C1 segment of cervical spinal cord (tissue), 14 donors: ENCODE measurements at places on chromosomes 2 and 18.
A peak's percentile ranks its signal among the peaks of the same experiment; 100 is the strongest.

- no peak for DNase-seq
These were observed 240.4 kb downstream of the IKZF2 start for GRCh38 chr2:212911011-212911410.

DNA sequence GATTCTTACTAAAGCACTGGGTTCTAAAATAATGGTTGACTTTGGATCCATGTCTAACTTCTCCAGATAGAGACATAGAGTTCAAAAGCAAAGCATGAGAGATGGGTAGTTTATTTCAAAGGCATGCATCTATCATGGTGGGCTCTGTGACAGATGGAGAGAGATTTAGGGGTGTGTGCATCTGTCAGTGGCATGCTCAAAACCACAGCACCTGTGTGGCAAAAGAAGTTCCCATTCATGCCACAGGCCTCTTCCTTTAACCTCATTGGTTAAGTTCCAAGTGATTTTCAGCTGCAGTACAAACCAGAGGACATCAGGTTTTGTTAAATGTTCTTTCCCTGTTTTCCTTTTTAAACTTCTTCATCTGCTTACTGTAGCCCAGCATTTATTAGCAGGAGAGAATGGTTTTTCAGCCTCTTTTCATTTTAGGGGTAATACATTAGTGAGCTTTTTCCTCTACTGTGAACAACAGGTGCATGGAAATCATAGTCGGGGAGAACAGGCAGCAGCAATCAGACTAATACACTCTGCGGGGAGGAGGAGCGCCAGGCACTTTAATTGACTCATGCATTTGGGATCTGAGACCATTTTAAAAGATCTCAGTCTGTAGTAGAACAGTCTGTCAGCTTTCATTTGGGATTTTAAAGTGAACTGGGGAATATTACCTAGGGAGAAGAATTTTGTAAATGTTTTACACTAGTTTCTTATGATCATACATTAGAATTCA is 52.4 kb upstream of the UPP2 start:
- DNase-seq, result no peak

GRCh38 chr2:67716895-67717396 is 319.8 kb downstream of the ETAA1 start:
- no peak for DNase-seq

- DNase-seq, result peak; percentile 53
These were observed 901 bp downstream of the WDFY1 start for GRCh38 chr2:223944166-223944702.

DNA sequence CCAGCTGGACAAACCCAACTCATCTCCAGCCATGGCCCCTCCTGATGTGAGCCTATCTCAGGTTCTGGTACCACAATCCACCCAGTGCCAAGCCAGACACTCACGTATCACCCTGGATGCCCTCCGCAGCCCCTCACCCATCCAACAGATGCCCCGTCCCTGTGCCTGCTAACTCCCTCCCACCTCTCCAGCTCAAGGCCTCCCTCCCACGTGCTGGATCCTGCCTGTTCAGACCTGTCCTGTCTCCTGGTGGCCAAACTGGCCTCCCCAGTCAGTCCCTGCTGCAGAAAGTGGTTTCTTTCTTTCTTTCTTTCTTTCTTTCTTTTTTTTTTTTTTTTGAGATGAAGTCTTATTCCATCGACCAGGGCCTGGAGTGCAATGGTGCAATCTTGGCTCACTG is 86.2 kb downstream of the RRM2 start:
- DNase-seq, result no peak

DNA sequence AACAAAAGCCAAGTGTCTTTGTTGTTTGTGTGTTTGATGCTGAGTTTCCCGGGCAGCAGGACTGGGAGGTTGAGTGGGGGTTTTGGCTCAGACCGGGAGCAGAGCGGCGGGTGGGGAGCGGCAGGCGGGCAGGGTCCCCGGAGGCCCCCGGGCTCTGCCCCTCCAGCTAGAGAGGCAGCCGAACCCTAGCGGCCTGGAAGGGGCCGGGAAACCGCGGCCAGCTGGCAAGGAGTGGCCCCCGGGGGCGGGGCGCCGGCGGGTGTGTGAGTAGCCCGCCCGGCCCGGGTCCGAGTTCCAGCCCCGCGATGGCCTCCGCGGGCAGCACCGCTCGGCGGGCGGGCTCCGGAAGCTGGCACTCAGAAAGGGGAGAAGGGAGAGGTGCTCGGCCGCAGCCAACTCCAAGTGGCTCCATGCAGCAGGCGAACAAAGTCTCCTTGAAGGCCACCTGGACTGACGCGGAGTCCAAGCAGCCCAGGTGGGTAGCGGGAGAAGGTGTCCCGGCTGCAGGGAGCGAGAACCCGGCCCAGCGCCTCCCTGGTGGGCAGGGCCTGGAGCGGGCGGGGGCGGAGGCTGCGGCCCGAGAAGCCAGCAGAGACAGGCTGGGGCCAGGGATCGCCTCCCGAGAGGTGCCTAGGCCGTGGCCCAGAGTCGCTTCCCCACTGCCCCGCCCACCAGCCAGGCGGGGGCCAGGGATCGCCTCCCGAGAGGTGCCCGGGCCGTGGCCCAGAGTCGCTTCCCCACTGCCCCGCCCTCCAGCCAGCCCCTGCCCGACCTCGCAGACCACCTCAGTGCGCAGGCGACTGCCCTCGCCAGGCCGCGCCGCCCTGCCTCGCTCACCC is at the start of gene ANKRD53:
Gene ANKRD53 (plus strand): TSS at position 290 of the 839 bp plus-strand sequence. CDS start 16 bp downstream, at position 306.
- no peak for DNase-seq
